ENCODE measurements at places on chromosomes 3 and 15.

DNA sequence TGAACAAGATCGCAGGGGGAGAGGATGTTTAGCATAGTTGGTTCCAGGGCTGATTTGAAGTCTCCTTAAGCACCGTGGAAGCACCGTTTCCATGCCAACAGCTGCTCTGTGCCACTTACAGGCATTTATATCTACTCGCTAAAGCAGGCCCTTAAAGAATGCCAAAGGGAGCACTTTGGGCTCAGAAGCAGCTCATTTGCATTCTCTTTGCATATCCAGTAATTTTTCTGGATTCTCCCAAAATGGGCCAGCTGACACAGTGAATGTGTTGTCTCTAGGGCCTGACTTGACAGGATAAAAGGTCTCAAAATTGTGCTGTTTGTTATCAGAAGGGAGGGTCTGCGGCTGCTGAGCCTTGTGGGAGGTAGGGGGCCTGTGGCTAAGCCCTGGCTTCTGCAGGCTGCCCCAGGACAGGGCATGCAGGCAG is 138.6 kb downstream of the FBLN2 start:
- DNase-seq, result no peak

DNA sequence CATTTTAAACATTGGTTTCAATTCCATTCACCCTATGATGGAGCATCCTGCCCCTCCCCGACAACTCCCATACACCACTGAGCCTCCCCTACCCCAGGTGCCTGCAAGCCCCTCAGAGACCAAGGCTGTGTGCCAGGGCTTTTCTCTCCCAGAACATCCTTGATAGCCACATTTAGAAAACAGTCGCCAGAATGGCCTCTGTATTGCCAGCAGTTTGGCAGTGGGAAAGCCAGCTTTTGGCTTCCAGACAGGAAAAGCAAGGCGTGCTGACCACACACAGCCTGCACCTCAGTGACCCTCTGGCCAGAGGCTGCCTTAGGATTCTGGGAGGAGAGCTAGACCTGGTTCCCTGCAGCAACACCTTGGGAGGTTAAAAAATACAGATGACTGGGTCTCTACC is 18.2 kb upstream of the HRH1 start:
- no peak for DNase-seq

- DNase-seq, result no peak
Observed at GRCh38 chr15:56653787-56654186, 79.5 kb downstream of the ZNF280D start.

DNA sequence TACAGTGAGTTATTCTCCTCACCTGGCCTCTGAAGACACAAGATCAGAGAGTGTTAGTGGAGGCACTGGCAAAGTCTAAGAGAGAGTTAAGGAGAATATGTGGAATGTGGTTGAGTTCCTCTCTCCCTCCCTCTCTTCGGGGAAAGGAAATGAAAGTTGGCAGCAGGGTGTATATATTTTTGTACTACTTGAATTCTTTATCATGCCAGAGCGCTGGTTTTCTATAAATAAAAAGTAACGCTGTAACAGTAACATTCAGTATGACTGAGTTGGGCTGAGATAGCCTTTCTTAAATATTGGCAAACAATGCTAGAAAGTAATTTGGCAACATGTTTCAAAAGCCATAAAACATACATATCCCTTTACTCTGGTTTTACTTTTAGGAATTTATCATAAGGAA is 77.5 kb upstream of the TNFAIP8L3 start:
- DNase-seq, result peak; percentile 47

DNA sequence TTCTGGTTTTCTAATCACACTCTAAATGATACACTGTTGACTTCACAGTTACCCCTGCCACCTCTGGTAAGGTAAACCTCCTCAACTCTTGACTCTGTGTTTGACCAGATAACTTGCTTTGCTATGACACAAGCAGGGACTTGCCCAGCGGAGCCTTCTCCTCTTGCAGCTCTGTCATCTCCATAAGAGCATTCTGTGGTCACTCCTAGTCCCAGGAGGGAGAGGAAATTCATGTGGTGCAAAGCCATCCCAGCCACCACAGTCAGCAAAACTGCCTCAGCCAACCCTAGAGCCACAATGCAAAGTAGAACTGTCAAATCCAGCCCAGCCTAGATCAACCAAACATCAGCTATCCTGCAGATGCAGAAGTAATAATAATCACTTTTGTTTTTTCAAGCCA is 144.7 kb upstream of the GADL1 start:
- DNase-seq, result no peak

DNA sequence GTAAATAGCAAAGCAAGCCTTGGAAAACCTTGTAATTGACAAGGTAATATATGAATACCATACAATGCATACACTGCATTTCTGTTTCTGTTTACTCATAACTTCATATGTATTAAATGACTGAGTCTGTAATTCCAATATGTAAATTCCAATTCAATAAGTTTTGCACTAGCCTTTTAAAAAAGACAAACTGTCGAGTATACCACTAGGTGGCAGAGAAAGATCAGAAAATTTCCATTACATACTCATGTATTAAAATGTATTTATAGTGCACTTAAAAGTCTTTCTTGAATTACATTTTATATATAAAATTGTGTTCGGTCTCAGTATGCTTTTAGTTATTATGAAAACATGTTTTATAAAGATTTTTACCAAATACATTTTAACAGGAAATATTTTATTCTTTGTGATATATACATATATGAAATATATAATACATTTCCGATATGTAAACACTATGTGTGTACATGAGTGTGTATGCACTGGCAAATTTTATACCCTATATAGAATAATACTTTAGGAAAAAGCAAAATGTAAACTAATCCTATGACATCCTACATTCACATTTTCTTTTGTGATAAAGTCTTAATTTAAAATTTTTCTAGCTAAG is 216.8 kb downstream of the VGLL3 start:
- peak; percentile 9 for DNase-seq

DNA sequence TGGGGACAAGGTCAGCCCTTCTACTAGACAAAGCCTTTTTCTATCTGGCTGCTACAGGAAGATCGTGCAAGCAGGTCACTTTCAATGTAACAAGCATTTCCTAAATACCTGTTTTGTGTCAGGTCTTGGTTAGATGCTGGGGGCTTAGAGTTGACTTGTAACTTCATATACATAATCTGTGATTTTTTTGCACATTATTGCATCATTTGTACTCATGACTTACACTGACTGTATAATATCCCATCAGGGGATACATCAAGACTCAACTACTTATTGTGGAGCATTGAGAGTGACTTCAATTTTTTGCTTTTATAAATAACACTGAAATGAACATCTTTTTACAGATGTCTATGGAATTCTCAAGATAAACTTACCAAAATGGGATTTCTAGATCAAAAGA is 68.9 kb downstream of the ABTB1 start:
- no peak for DNase-seq

- no peak for DNase-seq
Observed at GRCh38 chr15:64837502-64837901, 4.2 kb upstream of the PLEKHO2 start.

GRCh38 chr3:118884748-118885206 is 149.9 kb downstream of the IGSF11 start:
- DNase-seq, result peak; percentile 12

- no peak for DNase-seq
Observed at GRCh38 chr3:54955941-54956340, 28.1 kb upstream of the LRTM1 start.

- peak; percentile 76 for DNase-seq
Observed at GRCh38 chr15:82571722-82572222, 31.5 kb upstream of the RPS17 start.

DNA sequence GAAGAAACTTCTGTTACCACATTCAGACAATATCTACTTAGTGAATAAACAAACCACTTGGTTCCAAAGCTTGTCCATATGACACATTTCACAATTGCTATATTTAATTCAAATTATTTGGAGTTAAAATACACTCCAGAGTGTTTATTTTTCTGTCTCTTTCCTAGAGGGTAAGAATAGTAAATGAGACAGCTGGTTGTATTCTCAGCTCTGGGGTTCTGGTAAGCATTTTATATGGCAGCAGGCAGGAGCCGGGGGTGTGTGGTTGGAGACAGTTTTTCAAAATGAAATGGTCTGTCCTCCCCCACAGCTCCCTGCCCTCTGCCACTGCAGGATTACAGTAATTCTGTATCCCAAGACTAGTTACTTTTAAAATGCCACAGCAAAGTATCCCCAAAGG is 10.9 kb upstream of the SEC61A1 start:
- no peak for DNase-seq

Measured in hepatic stellate cell (primary cell).